ENCODE measurements at places on chromosomes 11 and 22.

DNA sequence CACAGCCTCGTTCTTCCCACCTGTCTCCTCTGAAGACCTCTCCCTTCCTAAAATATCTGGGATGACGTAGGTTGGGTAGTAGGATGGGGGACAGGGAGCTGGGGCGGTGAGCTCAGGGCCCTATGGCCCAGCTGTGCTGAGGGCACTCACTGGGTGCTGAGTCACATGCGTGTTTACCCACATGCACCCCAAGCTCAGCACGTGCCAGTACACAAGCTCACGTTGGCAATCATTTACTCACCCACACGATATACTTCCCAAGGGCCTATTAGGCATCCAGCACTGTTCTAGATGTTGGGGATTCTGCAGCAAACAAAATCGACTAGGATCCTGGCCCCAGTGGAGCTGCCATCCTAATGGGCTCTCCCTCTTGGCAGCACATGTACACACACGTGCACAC lies 28.7 kb downstream of the ARAP1 start:
- DNase-seq = no peak

DNA sequence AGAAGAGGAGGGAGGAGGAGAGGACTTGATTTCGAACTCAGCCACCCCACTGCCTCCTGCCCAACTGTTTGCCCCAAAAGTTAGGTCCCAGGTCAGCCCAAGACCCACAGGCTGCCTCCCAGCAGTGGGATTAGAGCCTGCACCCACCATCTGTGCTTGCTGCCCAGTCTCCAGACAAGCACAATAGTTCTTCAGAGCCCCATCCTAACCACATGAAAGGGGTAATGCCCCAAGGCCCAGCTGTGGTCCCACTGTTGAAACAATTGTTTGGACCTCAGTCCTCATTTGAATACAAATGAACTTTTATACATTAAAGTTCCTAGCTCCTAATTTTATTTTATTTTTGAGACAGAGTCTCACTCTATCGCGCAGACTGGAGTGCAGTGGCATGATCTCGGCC lies 5.4 kb upstream of the VPS51 start:
- DNase-seq = no peak

- DNase-seq = peak; percentile 83
These were observed 30.1 kb downstream of the SBF2 start for GRCh38 chr11:10263929-10264328.

DNA sequence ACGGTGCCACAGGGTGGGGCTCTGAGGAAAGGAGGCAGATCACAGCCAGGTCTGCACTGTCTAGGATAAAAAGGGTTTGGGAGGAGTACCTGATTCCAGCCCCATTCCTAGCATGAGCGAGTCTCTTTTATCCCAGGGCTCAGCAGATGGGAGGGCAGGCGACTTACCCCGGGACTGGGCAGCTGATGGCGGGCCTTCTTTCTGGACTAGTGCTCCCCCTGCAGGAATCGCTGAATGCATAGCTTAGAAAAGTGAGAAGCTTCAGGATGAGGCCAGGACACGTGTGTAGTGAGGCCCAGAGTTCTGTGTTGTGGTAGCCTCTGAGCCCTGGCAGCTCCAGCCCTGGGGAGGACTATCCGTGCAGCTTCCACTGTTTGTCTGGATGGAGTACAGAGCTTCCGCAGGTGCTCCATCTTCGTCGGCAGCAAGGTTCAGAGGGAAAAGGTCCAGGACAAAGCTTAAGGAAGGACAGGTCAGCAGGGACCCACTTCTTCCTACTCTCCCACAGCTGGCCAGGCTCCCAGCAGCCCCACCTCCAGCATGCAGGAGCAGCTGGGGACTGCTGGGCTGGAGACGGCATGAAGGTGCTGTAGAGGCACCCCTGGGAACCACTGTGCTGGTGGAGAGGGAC lies 30.4 kb downstream of the COMMD9 start:
- peak; percentile 77 for DNase-seq

DNA sequence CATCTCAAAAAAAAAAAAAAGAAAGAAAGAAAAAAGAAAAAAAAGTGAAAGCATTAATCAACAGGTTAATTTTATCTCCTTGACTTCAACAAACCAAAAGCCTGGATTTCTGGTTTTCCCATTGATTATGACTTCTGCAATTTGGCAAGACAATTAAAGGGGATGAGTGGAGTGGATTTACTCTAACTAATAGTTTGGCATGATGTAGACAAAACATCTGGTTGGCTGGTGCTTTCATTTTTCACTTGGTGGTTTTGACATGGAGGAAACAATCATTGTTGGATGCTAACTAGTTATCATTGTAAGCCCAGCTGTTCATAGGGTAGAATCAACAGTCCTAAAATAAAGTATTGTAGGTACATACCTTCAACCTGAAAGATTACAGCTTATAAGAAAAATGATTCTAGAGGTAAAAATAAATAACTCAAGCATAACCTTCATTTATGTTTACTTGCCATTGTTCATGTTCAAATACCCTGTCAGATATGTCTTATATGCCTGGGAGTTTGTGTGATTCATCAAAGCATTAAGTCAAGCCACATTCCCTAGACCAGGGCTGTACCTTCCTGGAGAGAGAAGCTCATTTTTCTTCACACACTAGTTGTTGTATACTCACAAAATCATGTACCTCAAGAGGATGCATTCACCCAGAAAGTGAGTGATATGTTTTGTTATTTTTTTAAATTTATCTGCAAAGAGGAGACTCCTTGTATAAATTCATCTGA lies 15.1 kb downstream of the FIBIN start:
- DNase-seq = no peak

- DNase-seq = no peak
These were observed 1.4 kb downstream of the TBX1 start for GRCh38 chr22:19761725-19762567.
